Osteocyte (in vitro differentiated cells): ENCODE measurements at places on chromosomes 5 and 9.
A peak's percentile ranks its signal among the peaks of the same experiment; 100 is the strongest.

DNA sequence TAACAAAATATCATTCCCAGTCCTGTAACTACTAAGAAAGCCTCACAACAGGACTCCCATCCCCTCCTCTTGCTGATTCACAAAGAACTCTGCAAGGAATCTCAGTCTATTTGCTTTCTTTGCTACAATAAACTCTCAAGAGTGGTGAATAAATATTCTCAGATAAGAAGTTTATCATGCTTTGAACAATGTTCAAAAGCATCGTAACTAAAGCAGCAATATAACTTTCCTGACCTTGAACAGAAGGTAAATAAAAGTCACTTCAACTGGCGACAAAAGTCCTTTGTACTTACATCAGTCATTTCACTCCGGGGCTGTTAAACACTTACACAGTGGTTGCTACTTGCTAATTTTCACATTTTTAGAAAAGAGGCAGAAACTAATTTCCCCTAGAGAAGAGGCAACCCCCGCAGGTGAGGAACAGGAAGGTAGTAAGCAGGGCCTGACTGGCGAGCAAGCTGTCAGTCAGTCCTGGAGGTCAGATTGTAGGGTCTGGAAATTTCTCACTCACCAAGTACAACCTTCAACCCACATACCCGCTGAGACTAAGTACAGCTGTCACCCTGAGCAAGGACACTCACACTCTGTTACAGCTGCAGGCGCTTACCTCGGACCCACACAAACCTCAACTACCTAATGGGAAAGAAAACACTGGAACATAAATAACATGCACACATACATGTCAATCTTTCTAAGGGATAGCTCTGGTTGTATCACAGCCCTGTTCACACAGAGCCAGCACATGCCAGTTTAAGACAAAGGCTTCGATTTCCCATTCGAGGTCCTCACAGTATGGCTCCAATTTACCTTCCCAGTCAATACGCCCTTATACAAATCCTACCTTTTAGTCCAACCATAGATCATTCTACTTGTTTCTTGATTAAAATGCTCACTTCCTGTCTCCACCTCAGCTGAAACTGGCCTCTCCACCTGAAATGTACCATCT, 104.6 kb upstream of the RETREG1 start:
- peaks cover 19% of the 10 kb centered on the region for H3K36me3 ChIP-seq
- H3K27me3 ChIP-seq = no peaks in the 10 kb centered on the region
- H3K4me1 ChIP-seq = no peaks in the 10 kb centered on the region

GRCh38 chr9:133162861-133163503, 732 bp downstream of the GBGT1 start:
- peak overlapping the region; percentile 18 for H3K4me3 ChIP-seq
- no peaks in the 10 kb centered on the region for H3K36me3 ChIP-seq
- no peak overlapping the region for H3K27ac ChIP-seq
- DNase-seq = no peak
- peaks cover 6% of the 10 kb centered on the region for H3K4me1 ChIP-seq

DNA sequence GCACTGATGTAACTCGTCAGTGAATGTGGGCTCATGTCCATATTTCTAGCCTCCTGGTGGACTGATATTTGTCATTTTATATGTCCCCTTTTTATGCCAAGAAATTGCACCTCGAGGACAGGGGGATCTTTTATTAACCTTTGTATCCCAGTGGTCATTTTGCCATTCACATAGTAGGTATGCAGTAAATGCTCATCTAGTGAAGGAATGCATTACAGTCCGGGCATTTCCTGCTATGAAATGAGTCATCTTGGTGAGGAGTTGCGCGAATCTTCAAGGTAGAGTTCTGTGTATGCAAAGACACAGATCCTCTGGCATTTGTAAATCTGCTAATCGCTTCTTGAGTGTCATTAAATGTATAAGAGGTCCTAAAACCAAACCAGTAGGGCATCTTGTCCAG, 755.5 kb upstream of the ADAMTS16 start:
- no peaks in the 10 kb centered on the region for H3K36me3 ChIP-seq
- no peak overlapping the region for H3K27ac ChIP-seq
- no peak for DNase-seq
- no peaks in the 10 kb centered on the region for H3K27me3 ChIP-seq
- H3K4me3 ChIP-seq = no peak overlapping the region

- peaks cover 35% of the 10 kb centered on the region for H3K4me1 ChIP-seq
- H3K36me3 ChIP-seq = no peaks in the 10 kb centered on the region
- H3K4me3 ChIP-seq = no peak overlapping the region
- H3K27ac ChIP-seq = peak overlapping the region; percentile 84
Observed at GRCh38 chr9:106718936-106719335, 144.0 kb upstream of the ZNF462 start.

- H3K27me3 ChIP-seq = peaks cover 81% of the 10 kb centered on the region
- H3K4me3 ChIP-seq = no peak overlapping the region
- H3K36me3 ChIP-seq = no peaks in the 10 kb centered on the region
- H3K4me1 ChIP-seq = peaks cover 14% of the 10 kb centered on the region
Observed at GRCh38 chr9:974996-975739, 1.3 kb upstream of the DMRT3 start.

GRCh38 chr9:128768606-128769005, 3.1 kb downstream of the ZER1 start:
- H3K27ac ChIP-seq = no peak overlapping the region
- DNase-seq = no peak
- no peaks in the 10 kb centered on the region for H3K27me3 ChIP-seq
- peaks cover 8% of the 10 kb centered on the region for H3K36me3 ChIP-seq
- peaks cover 25% of the 10 kb centered on the region for H3K4me1 ChIP-seq
- no peak overlapping the region for H3K4me3 ChIP-seq

- H3K27me3 ChIP-seq = peaks cover 2% of the 10 kb centered on the region
- H3K27ac ChIP-seq = no peak overlapping the region
- DNase-seq = no peak
- H3K4me1 ChIP-seq = no peaks in the 10 kb centered on the region
- no peaks in the 10 kb centered on the region for H3K36me3 ChIP-seq
- H3K4me3 ChIP-seq = no peak overlapping the region
Observed at GRCh38 chr9:84024041-84024575, 43.5 kb downstream of the RMI1 start.

DNA sequence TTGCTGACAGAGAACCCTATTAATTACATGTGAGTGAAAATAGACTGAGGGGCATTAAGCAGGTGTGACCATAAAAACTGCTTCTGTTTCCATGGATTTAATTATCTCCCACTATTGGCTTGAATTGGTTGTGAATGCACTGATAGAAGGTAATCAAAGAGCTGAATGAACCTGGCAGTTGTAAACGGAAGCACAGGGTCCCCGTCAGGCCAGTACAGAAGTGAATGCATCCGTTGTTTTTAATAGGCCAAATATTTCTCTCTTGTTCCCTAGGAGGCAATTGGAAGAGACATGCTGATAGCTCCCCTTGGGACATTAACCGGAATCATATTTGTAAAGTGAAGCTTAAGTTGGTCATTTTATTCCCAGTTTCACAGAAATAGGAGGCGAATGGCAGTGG, 147.0 kb downstream of the CAVIN4 start:
- no peak overlapping the region for H3K27ac ChIP-seq
- no peaks in the 10 kb centered on the region for H3K4me1 ChIP-seq
- H3K27me3 ChIP-seq = peaks cover 5% of the 10 kb centered on the region
- H3K36me3 ChIP-seq = no peaks in the 10 kb centered on the region
- H3K4me3 ChIP-seq = no peak overlapping the region

- H3K36me3 ChIP-seq = peaks cover 6% of the 10 kb centered on the region
- no peak overlapping the region for H3K4me3 ChIP-seq
- no peaks in the 10 kb centered on the region for H3K4me1 ChIP-seq
- DNase-seq = no peak
Observed at GRCh38 chr9:17453751-17454150, 125.1 kb upstream of the SH3GL2 start.

DNA sequence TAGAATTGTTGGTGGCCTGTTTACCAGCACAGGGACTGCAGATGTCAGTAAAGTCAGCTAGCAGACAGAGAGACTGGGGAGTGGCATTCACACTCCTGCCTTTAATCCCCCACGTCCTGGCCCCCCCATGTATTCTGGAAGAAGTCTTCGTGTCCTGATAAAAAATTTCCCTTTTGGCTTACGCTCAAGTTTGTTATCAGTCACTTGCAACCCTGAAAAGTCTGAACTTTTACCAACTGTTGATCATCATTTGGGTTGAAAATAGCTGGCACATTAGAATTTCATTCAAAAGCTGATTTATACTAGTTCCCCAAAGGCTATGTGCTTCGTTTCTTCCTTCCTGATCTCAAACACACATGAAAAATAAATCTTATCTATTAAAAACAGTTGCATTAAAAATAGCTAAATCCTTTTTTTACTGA, 5.8 kb upstream of the CRHBP start:
- peaks cover 30% of the 10 kb centered on the region for H3K4me1 ChIP-seq
- H3K27ac ChIP-seq = no peak overlapping the region
- H3K27me3 ChIP-seq = no peaks in the 10 kb centered on the region
- DNase-seq = no peak
- H3K4me3 ChIP-seq = no peak overlapping the region

DNA sequence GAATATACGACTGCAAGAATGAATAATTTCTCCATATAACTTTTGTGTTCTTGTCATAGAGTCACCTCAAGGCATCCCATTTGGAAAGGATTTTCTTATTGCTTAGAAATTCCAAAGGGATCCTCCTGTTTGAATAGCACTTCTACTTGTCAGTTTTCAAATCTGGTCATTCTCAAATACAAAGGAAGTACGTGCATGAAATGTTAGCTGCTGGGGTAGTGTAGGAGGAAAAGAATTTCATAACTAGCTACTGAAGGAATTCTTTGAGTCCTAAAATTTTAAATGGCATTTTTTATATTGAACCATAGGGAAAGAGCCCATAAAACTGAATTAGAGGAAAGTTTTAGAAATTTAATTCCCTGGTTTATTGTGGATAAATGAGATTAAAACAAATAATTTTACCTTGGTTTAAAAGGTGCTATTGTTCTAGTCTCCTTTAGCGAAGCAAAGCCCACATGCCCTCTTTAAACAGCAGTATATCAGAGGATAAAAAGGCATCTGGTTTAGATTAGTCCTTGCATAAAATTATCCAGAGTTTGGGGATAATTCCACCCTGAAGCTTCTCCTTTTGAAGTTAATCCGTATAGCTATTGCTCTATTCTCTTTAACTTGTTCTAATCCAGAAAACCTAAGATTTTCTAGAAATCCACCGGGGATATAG, 2.0 kb upstream of the MPDZ start:
- peaks cover 48% of the 10 kb centered on the region for H3K4me1 ChIP-seq
- no peaks in the 10 kb centered on the region for H3K27me3 ChIP-seq
- no peak for DNase-seq
- no peak overlapping the region for H3K27ac ChIP-seq
- H3K4me3 ChIP-seq = no peak overlapping the region

GRCh38 chr9:124284237-124284831, 26.6 kb downstream of the NEK6 start:
- DNase-seq = no peak
- H3K4me1 ChIP-seq = peaks cover 95% of the 10 kb centered on the region
- H3K4me3 ChIP-seq = no peak overlapping the region
- no peaks in the 10 kb centered on the region for H3K27me3 ChIP-seq
- H3K36me3 ChIP-seq = peaks cover 6% of the 10 kb centered on the region

DNA sequence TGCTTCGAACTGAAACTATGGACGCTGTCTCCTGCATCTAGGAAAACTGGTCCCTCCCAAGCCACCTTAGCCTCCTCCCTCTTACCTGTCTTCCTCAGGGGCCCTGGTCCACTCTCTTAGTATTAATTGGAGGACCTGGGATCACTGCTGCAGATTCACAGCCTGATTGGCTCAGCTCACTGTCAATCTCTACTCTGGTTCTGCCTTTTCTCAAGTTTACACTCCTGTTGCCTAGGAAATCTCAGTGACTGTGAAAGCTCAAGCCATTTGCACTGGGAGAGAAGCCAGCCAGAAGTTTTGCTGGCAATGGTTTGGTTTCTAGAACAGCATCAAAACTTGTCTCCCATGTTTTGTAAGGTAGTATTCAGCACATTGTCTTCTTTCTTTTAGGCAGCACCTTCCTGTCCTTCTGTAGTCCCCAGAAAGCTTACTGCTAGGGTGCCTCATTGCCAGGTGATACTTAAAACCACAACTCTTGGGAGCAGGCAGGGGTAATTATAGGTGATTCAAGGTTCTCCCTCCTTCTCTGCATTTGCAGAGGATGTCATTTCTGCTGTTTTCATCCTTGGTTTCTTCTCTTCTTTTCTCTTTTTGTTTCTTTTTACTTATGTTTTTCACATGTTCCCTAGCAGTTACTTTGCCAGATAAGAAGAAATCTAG, at the start of gene CAPSL:
Gene CAPSL, minus strand, starts transcription at position 55 of the 660 bp plus-strand sequence. CDS start 17,502 bp downstream, outside the sequence.
- peaks cover 21% of the 10 kb centered on the region for H3K27me3 ChIP-seq
- H3K4me3 ChIP-seq = no peak within 1 kb of the TSS
- H3K27ac ChIP-seq = no peak within 1 kb of the TSS
- H3K4me1 ChIP-seq = no peaks in the 10 kb centered on the region
- DNase-seq = no peak
- no peaks in the 10 kb centered on the region for H3K36me3 ChIP-seq

DNA sequence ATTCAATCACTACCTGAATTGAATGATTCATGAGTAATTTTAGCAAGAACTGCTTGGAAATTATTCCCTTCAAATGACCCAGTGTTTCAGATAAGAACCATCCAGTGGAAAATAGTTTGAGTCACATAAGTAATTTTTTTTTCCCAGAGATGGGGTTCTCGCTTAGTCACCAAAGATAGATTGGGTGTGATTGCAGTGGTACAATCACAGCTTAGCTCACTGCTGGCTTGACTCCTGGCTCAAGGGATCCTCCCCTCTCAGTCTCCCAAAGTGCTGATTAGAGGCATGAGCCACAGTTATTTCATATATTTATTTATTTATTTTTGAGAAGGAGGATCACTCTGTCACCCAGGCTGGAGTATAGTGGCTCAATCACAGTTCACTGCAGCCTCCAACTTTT, 574.5 kb upstream of the ARRDC3 start:
- H3K27me3 ChIP-seq = no peaks in the 10 kb centered on the region
- no peak overlapping the region for H3K27ac ChIP-seq
- peaks cover 4% of the 10 kb centered on the region for H3K4me1 ChIP-seq
- no peak for DNase-seq
- H3K4me3 ChIP-seq = no peak overlapping the region

DNA sequence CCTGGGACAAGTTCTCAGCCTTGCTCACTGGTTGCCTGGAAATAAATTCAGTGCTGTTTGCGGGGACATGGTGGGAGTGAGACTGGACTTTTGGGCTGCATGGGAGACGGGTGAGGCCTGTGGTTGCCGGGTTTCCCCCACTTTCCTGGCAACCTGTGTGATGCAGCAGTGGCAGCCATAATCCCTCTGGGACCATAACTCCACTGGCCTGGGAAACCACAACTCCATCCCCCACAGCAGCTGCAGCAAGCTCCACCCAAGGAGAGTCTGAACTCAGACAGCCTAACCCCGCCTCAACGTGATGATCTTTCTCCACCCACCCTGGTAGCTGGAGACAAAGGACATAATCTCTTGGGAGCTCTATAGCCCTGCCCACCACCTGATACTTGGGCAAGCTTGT, 349.9 kb downstream of the PIK3R1 start:
- H3K36me3 ChIP-seq = peaks cover 2% of the 10 kb centered on the region
- no peak for DNase-seq

GRCh38 chr5:51383131-51384121, at the start of gene ISL1:
ISL1 (plus strand) TSS chr5:51383448; CDS start chr5:51383672, 224 bp downstream.
- H3K27me3 ChIP-seq = peaks cover 98% of the 10 kb centered on the region
- no peaks in the 10 kb centered on the region for H3K36me3 ChIP-seq
- peak within 1 kb of the TSS; percentile 79 for H3K4me3 ChIP-seq
- no peak within 1 kb of the TSS for H3K27ac ChIP-seq

GRCh38 chr9:114653556-114654159, 3.9 kb downstream of the TEX53 start:
- no peaks in the 10 kb centered on the region for H3K27me3 ChIP-seq
- DNase-seq = peak; percentile 91
- H3K4me3 ChIP-seq = no peak overlapping the region
- peaks cover 2% of the 10 kb centered on the region for H3K36me3 ChIP-seq
- H3K27ac ChIP-seq = no peak overlapping the region
- no peaks in the 10 kb centered on the region for H3K4me1 ChIP-seq
